ENCODE measurements at places on chromosomes 7 and 10.

DNA sequence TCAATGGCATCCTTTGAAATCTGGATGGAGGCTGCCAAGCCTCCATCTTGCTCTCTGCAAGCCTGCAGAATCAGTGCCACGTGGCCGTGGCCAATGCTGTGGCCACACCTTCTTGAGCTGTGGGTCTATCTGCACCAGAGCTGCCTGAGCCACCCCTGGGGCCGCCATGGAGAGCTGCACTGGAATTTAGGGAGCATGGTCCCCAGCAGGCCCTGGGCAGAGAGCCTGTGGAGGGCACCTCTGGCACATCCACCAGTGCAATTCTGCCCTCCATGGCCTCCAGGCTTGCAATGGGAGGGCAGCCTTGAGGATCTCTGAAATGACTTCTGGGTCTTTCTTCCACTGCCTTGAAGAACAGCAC is 55.6 kb upstream of the NKX6-2 start:
- no peak for DNase-seq

DNA sequence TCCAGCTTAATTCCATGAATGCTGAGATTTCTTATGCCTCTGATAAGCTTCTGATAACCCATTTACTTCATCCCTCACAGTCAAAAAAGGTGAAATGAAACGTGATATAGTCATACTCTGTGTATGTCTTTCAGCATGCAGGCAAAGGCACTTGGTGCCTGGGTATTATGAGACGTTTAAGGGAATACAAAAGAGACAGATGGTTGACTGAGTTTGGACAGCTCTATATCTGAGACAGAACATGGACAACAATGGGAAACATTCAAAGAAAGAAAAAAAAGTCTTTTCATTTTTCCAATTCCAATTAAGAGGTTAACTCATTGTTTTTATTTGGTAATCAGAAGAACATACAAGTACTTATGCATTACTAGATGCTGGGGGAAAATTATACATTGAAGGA is 96.2 kb downstream of the PPP1R17 start:
- DNase-seq: no peak

DNA sequence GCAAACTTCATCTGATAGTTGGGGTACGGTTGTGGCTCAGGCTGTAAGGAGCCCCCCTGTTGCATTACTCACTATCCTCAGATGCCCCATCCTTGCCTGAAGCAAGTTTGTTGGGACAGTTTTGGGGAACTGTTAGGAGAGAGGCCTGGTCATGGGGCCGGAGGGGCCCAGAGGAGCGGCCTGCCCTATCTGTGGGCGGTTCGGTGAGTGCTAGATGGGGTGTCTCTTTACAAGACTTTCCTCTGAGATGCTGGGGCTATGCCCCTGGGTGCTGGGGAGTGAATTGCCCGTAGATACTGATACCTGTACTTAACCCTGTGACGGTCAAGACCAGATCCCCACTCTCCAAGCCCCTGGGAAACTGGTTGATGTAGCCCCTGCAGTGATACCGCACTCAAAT is 12.4 kb downstream of the CUX1 start:
- no peak for DNase-seq

- DNase-seq: no peak
Measured at GRCh38 chr7:27113991-27114769, 11.7 kb upstream of the HOXA2 start.

- DNase-seq: no peak
Measured at GRCh38 chr10:32349199-32349585, 2.2 kb upstream of the EPC1 start.

- DNase-seq: no peak
Measured at GRCh38 chr10:104556831-104557230, 84.3 kb upstream of the SORCS3 start.

GRCh38 chr10:43263551-43264343 is 3.1 kb downstream of the RASGEF1A start:
- no peak for DNase-seq

DNA sequence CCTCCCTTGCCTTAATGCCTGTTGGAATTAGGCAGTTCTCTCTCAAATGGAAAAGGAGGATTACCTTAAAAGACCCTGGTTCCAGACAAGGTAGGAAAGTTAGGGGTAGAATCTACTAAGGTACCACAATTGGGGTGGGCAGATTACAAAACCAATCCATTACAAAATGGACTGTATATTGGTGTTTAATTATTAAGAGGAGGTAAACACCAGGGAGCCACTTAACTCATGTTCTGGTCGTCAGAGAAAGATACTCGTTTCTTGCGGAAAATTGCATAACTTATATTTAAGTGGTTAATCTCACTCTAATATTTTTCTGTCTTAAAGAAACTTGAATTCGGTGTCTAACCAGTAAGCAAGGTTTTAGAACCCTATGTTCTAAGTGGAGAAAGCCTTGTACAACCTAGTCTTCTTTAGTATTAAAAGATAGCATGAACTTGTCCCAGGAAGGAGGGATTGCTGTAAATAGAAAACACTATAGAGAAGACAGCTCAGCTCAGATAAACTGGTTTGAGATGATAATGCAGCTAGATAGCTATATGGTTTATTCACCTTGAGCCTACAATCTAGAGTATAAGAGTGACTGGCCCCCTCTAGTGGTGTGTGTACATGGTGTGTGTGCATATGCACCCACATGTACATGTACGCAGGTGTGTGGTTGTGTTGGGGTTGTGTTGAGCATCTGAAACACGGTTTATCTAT is 58.0 kb upstream of the STRIP2 start:
- peak; percentile 36 for DNase-seq

DNA sequence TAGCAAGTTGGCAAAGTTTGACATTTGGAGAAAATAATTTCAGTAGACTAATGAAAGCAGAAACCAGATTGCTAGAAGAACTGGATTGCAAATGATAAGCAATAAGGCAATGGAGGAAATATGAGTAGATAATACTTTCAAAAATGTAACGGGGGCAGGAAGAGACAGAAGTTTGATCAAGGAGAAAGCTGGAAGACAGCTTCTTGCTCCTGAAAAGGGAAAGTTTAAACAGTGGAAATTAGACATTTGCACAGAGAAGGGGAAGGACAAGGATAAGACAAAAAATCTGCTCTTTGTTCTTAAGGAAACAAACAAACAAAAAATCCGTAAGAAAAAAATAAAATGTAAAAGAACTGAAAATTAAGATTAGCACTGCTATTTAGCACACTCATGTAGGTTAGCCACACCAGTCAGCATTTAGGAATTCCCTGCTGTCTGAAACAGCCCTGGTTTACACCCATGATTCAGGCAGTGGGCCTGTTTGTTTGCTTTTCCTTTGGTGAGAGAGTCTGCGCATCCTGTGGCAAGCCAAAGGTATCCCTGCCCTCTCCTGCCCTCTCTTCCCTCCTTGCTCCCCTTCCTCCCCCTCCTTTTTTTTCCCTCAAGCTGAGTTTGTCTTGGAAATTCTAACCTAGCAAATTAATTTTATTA is 104.3 kb upstream of the CAV2 start:
- no peak for DNase-seq

DNA sequence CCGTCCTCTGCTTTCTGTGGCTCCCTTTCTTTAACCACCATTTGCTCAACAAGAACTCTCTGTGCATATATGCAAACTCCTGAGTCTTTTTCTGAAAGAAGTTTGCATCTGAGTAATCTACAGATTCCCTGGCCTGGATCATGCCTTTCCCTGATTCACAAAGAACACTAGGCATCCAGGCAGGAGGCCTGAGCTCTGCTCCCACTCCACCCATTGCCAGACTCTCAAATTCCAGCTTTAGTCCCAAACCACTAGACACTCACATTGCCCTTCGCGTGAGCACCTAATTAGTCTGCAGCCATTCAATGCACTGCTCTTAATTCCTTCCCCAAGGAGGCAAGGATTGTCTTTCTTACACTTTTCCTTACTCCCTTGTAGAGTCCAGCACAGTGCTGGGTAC is 60.9 kb downstream of the ABCC2 start:
- DNase-seq: no peak

GRCh38 chr10:128050936-128051335 is 75.3 kb downstream of the MKI67 start:
- no peak for DNase-seq

DNA sequence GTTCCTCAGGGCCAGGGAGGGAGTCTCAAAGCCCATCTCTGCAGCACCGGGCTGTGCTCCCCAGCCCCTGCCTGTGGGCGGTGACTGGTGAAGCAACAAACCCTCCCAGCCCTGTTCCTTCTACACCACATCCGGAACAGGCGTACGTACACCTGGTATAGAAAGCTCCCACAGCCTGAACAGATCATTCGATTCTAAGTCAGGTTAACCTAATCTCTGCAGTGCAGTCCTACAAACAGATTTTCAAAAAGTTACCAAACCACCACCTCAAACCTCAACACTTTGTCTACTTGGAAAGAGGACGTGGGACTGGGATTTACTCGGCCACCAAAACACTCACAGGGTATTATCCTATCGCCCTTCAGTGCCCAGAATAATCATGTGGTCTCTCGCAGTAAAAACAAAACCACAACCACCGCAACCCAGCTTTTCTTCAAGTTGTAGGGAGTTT is 238.4 kb downstream of the DIP2C start:
- peak; percentile 51 for DNase-seq

- no peak for DNase-seq
Measured at GRCh38 chr7:70569335-70569819, 562.6 kb upstream of the GALNT17 start.

- no peak for DNase-seq
Measured at GRCh38 chr10:52172581-52172980, 141.5 kb upstream of the DKK1 start.

DNA sequence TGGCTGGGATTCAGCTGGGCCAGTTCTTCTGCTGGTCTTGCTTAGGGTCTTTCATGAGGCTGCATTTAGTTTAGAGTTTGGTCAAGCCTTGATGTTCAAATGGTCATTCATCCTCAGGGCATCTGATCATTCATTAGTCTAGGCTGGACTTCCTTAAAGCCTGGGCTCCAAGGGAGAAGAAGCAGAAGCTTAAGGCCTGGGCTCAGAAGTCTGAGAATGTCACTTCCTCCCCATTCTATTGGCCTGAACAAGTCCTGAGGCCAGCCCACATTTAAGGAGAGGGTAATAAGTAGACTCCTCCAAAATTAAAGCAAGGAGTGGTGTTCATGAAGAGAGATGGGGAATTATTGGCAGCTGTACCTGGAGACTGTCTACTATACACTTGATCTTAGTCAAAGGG is 193.2 kb upstream of the HABP2 start:
- no peak for DNase-seq

DNA sequence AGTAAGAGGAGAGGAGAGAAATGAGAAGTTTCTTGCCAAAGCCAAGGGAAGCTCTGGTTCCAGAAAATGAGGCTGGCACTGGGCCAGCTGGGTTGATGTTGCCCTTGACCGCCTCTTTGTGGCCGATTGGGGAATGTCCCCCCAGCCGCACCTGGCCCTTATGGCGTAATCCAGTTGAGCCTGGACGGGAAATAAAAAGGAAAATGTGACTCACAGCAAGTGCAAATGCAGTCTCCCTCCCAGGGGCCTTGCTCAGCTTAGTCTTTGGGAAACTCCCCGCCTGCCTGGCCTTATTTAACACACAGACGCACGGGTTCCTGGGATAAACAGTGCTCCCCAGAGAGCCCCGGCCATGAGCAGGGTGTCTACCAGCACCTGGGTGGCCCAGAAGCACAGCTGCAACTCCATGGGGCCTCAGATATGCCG is 174.8 kb downstream of the KIAA1217 start:
- peak; percentile 2 for DNase-seq

DNA sequence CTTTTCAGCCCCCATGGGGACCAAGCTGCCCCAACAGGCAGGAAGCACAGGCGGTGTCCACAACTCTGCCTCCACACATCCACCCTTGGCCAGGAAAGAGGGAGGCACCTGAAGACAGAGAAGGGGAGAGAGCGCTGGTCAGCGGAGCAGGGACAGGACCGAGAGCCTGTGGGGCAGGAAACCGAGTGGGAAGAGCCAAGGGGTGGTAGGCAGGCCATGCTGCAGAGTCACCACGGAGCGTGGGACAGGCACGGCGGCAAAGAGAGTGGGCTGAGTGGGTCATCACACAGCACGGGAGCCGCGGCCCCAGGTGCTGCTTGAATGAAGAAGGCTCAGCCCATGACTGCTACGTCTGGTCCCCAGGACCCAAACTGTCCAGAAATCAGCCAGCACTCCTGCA is 109.8 kb downstream of the PTPRN2 start:
- DNase-seq: no peak

DNA sequence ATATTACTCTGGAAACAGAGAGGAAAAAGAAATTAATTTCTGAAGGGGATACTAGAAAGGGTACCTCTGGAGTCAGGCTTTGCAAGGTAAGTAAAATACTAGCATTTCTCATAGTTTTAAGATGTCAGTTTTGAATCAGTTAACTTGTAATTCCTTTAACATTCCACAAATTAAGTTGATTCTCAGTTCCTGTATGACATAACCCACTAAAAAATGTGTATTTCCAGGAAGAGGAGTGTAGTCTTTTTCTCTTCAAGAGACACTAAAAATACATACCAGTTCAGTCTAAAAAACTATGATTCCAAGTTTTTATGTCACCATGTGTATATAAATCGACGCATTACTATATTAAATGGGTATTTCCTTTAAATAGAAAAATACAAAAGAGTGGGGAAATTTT is 113.2 kb downstream of the CDK6 start:
- no peak for DNase-seq

DNA sequence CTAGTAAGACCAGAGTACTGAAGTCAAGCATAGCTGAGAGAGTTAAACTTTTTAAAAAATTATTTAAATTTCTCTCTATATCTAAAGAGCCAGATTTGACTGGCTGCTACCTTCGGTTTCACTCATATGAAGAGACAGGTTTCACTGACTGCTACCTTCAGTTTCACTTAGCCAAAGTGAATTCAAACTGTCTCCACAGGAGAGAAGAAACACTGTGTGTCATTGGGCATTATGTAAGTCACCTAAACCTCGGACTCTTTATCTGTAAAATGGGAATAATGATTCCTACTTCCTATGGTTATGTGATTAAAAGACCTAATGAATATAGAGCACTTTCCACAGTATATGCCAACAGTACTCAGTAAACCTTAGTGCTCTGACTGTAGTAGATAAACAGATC is 41.6 kb upstream of the MET start:
- DNase-seq: no peak

GRCh38 chr7:128093614-128094570 is 62.7 kb upstream of the LRRC4 start:
- DNase-seq: no peak

- DNase-seq: no peak
Measured at GRCh38 chr7:140045697-140046096, 17.1 kb downstream of the PARP12 start.

DNA sequence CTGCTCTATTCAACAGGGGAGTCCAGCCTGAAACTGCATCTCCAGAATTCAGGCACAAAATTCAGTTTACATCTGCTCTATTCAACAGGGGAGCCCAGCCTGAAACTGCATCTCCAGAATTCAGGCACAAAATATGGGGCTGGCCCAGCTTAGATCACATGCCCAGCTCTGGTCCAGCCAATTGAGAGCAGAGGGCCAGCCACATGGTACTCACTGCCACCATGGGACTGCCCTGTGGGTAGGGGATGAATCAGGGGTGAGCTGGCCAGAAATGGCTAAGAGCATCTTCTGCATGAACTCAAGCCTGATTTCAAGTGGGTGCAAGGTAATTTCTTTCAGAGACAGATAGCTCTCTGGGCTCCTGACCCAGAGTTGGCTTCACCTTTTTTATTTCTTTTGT is 156.6 kb upstream of the LYZL2 start:
- no peak for DNase-seq

- DNase-seq: no peak
Measured at GRCh38 chr7:97470726-97471125, 261.2 kb upstream of the TAC1 start.

Measured in activated CD4-positive, alpha-beta T cell treated with anti-CD3 and anti-CD28 coated beads for 4 hours (primary cell).